ENCODE measurements at places on chromosomes 1 and 21.

- DNase-seq, result no peak
Observed at GRCh38 chr21:38643404-38644023, 145.2 kb upstream of the ERG start.

- no peak for DNase-seq
Observed at GRCh38 chr1:54474310-54475251, 68.4 kb upstream of the SSBP3 start.

GRCh38 chr21:23471877-23472276 lies 2135.4 kb downstream of the MRPL39 start:
- no peak for DNase-seq

GRCh38 chr1:187959062-187959461 lies 1130.3 kb downstream of the PLA2G4A start:
- DNase-seq, result no peak
